ENCODE measurements at places on chromosomes 4 and X. TPM values are rescaled to one million over a fixed set of nuclear protein-coding genes. Genes with fewer than 3 reads are reported as not detected.

The MAP3K15 gene
- total RNA-seq = not detected

The CXCL10 gene
- total RNA-seq = 2.3 TPM

The NKX6-1 gene
- total RNA-seq = 0.22 TPM

The MAP7D2 gene
- 0.19 TPM for total RNA-seq

The CXCL1 gene
- total RNA-seq = 0.86 TPM

The MAGEB6B gene
- not detected for total RNA-seq

The CXCL5 gene
- 0.16 TPM for total RNA-seq

The SPATA4 gene
- total RNA-seq = 0.22 TPM

The AMOT gene
- 6.4 TPM for total RNA-seq

DNA sequence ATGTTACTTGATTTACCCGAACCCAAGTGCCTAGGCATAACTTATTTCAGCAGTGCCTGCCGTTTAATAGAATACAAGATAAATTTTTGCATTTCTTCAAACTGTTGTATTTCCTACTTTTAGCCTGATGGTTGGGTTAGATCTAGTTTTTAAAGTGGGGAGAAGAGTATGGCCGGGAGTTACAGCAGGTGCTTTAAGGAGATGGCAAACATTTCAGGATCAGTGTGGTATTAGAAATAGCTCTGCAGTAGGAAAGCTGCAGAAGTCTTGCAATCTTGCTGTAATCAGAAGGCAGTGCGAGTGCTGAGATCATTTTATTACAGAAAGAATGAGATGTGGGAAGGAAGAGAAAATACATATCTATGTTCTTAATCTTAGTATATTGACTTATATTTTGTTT is 977.8 kb upstream of the TENM3 start:
- no peak for DNase-seq

- no peak for DNase-seq
Observed at GRCh38 chrX:35016051-35016450, 73.5 kb downstream of the FAM47B start.

- DNase-seq = no peak
Observed at GRCh38 chr4:159899596-159899995, 796.7 kb downstream of the RAPGEF2 start.

- DNase-seq = no peak
Observed at GRCh38 chrX:46693149-46693548, 65.8 kb downstream of the SLC9A7 start.

DNA sequence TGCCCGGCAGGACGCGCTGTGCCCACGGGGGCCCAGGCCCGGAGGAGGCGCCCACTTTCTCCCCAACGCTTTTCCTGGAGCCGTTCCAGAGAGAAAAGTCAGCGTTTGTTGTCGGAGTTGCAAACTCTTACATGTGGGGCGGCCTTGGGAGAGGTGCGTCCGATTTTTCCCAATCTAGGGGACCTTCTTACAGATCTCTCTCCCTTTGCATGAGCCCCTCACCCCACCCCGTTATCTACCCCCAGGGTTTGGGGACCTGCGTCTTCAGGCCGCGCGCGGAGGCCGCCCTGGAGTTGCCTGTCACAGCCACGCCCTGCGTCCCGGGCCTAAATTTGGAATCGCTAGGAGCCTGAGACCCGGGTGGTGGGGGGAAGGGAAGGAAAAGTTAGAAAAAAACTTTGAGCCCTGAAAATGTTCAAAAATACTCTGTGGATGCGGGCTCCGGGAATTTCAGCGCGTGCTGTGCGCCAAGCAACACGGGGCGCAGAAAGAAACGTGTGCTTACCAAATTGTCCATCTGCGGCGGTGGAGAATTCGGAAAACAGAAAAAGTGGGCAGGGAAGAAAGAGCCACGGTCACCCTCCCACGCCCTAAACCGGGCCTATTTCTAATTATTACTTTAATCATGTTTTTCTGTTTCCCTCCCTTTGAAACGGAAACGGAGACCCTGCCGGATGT is 587 bp downstream of the CD99 start:
- DNase-seq = peak; percentile 81

- no peak for DNase-seq
Observed at GRCh38 chr4:100100985-100101384, 89.3 kb downstream of the DDIT4L start.

DNA sequence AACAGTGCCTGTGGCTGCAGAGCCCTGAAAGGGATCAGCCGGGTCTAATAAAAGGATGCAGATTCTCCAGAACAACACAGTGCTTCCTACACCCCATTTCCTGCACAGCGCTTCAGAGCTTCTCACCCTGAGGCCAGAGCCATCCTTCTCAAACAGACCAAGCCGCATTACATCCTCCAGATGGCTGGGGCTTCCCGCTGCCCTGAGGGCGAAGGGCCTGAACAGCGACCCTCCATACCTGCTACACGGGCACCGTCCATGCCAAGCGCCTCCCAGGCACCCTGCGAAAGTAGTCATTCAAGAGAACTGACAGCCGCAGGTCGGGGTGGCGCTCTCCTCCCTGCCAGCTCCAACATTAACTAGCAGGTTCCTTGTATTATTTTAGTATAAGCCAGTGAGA is 36.5 kb downstream of the ACOX3 start:
- no peak for DNase-seq

DNA sequence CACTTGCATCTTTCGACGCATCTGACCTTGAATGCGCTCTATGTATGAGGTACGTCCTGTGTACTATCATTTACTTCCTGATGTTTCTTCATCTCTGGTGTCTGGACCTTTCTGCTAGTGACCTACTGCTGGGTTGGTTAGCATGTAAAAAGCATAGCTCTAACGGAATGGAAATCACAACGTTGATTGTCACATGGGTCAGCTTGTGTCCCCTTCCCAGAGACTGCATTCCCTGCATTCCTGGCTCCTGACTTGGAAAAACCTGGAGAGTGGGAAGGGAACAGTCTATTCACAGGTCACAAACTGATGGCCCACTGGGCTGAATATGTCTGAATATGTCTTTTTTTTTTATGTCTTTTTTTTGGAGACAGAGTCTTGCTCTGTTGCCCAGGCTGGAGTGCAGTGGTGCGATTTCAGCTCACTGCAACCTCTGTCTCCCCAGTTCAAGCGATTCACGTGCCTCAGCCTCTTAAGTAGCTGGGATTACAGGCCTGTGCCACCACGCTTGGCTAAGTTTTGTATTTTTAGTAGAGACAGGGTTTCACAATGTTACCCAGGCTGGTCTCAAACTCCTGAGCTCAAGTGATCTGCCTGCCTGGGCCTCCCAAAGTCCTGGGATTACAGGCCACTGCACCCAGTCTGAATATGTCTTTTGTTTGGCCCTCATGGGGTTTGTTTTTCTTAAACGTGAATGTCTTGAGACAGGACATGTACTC is 16.3 kb downstream of the LONRF3 start:
- no peak for DNase-seq

DNA sequence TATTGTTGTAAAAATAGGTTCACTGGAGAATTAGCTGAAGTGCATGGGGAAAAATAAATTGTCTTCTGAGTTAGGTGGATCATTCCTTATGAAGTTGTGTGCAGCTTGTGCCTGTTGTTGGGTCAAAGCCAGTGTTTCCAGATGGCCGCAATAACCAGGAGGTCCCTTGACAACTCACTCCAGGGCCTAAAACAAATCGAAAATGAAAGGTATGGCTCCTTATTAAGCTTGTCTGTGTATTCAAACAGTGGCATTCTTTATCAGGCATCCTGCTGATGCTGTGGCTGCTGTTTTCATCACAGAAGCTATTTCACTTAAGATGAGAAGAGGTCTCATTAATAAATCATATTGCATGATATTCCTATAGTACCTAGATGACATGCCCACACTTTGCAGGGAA is 80.2 kb downstream of the GRIA2 start:
- DNase-seq = no peak

DNA sequence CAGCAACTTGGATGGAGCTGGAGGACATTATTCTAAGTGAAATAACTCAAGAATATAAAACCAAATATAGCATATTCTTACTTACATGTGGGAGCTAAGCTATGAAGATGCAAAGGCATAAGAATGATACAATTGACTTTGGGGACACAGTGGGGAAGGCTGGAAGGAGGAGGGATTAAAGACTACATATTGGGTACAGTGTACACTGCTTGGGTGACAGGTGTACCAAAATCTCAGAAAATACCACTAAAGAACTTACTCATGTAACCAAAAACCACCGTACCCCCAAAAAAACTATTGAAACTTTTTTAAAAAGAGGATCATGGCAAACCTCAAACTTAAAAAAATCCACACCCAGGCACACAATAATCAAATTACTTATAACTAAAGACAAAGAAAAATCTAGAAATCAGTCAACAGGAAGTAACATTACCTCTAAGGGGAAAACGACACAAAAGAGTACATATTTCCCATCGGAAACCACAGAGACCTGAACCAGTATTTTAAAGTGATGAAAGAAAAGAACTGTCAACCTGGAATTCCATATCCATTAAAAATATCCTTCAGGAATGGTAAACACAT is 241.8 kb downstream of the PRDM5 start:
- DNase-seq = no peak

- DNase-seq = no peak
Observed at GRCh38 chr4:111512081-111512783, 633.0 kb upstream of the FAM241A start.

DNA sequence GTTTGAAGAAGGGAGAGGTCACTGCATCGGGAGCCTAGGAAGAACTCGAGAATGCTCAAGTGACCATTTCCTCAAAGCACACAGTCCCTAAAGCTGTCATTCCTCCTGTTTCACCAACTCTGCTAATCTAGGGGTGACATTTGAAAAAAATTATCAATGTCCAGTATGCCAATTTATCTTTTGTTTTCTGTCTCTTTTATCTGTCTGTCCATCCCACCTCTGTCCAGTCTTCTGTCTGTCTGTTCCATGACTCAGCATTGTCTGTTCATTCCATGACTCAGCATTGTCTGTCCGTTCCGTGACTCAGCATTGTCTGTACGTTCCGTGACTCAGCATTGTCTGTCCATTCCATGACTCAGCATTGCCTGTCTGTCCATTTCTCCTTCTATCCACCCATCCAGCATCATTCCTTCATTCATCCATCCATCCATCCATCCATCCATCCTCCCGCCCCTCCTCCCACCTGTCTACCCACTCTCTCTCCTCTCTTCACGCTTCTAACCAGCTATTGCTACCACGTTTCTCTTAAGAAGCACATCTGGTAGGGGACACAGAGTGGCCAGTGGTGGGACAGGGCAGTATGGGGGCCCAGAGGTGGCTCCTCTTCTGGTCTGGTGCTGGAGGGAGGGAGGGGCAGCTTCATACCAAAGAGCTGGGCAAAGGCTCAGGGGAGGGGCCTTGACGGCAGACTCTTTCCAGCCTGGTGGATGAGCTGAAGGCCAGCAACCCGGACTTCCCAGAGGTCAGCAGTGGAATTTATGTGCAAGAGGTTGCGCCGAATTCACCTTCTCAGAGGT is 34.1 kb downstream of the HTRA3 start:
- DNase-seq = peak; percentile 36

Data from cardiac septum (tissue), 1 donor.